NCI-H2081 treated with DMSO at 0.1 percent for 48 hours (cell line): ENCODE measurements at places on chromosomes 16 and 17.

- DNase-seq: no peak
These were observed 39.7 kb downstream of the ARHGAP17 start for GRCh38 chr16:24975428-24975889.

- DNase-seq: no peak
These were observed 200.6 kb downstream of the FTO start for GRCh38 chr16:53904533-53904932.

DNA sequence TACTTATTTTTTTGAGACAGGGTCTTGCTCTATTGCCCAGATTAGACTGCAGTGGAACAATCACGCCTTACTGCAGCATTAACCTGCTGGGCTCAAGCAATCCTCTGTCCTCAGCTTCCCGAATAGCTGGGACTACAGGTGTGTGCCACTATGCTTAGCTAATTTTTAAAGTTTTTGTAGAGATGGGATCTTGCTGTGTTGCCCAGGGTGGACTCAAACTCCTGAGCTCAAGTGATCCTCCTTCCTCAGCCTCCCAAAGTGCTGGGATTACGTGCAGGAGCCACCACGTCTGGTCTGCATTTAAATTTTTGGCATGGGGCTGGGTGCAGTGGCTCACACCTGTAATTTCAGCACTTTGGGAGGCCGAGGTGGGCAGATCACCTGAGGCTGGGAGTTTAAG lies 41.0 kb upstream of the INTS2 start:
- no peak for DNase-seq

DNA sequence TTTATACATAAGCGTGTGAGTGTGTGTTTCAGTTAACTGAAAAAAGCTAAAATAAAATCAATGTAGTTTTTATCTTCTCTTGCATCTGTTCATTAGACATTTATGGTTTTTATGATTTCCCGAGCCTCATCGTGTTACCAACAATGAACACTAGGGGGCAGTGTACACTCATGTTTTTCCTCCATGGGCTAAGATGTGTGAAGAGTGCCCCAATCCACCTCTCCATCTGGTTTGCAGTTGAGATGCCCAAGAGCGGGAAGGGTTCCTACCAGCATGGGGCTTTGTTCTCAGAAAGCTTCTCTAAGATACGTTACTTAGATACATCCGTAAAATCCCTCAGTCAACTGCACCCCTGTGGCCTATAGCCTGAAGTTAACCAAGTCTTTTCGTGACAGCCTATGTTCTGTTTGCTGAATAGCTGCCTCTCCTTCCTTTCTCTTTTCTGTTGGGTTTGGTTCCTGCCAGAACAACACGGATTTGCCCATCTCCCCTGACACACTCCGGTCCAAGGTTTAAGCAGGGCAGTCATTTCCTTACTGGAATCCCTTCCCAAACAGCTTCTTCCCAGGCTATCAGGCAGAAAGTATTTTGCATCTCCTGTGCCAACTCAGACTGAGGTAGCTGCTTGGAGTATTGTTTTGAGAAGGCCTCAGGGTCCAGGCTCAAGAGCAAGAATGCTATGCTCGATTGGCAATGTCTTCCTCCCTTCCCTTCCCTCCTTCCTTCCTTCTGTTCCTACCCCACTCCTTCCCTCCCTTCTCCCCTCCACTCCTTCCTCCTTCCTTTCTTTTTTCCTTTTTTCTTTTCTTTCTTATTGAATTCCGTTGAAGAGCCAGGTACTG lies 12.9 kb upstream of the ELAC2 start:
- DNase-seq: no peak

DNA sequence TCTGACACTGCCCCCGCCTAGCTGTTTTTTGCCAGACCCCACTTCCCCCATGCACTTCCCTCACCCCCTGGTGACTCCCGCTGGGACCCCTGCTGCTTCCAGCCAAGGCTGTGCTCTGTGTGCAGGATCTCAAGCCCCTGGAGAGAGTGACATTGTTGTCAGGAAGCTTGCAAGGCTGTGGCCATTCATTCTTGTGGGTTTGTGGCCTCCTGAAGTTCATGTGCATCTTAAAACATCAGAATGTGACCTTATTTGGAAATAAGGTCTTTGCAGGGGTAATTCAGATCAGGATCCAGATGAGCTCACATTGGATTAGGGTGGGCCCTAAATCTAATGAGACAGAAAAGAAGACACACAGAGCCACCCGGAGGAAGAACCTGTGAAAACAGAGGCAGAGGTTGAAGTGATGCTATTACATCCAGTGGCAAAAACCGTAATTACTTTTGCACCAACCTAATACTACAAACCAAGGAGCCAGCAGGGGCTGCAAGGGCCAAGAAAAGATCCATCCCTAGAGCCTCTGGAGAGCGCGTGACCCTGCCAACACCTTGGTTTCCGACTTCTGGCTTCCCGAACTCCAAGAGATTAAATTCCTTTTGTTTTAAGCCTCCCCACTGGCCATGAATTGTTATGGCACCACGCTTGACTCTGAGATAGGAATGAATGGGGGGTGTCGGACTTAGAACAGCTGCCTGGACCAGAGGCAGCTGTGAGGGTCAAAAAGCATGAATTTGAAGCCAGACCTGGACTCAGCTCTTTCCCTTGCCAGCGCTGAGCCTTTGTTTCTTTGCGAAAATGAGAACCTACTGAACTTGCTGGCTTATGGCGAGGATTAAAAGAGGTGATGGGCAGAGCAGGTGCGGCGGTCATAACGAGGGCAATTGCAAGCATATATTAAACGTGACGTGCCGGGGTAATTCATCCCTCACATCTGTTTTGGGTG lies 75.5 kb downstream of the BMERB1 start:
- DNase-seq: no peak

- no peak for DNase-seq
These were observed 13.8 kb upstream of the WFIKKN1 start for GRCh38 chr16:616733-617586.

DNA sequence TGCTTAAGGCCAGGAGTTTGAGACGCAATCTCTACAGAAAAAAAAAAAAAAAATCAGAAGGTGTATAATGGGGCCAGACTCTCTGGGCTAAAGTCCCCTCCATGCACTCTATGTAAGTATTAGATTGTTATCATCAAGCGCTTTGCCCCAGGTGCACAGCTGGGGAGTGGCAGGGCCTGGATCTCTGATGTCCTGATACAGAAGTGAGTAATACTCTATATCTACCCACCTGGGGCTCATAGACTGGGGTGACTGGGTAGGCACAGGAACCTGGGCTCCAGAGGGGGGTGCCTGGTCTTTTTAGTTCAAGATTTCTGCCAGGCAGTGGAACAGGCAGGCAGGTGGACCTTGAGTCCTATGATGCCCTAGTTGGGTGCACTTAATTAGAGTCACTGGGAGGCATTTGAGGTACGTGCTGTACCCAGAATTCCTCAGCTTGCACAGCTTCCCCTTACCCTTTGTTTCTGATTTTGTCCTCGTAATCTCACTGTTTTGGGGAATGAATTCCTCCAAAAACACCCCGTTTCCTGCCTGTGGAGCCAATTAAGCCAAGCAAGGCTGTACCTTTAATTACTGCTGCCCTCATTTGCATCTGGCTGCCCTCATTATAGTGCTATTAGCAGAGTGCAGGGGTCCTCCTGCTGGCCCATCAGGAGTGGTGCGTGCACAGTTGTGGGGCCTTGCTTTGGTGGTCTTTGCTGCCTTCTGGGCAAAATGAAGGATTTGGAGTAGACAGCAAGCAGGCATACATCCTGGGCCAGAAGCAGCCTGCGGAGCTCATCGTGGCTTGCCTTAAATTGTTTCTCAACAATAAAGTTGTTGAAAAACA lies 239.0 kb downstream of the SNX29 start:
- no peak for DNase-seq

GRCh38 chr17:75241502-75241901 lies 19.9 kb downstream of the GGA3 start:
- no peak for DNase-seq

- no peak for DNase-seq
These were observed 66.9 kb downstream of the ABR start for GRCh38 chr17:1112875-1113274.

- DNase-seq: no peak
These were observed 6.1 kb upstream of the MEFV start for GRCh38 chr16:3262517-3262916.

DNA sequence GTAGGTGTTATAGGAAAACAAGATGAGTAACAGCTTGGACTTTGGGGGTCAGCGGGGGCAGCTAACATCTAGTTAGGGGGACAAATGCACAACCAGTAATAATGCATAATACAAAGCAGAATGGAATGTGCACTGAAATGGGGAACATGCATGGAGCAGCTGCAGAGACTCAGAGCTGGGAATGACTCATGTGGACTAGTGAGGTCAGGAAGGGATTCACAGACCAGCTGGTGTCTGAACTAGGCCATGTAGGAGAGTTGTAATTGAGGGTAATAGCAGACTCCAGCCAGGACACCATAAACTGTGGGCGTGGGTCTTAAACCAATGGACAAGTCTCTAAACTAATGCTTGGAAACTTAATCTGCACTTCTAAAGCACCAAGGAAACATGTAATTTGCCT lies 176.8 kb upstream of the ASIC2 start:
- DNase-seq: no peak

DNA sequence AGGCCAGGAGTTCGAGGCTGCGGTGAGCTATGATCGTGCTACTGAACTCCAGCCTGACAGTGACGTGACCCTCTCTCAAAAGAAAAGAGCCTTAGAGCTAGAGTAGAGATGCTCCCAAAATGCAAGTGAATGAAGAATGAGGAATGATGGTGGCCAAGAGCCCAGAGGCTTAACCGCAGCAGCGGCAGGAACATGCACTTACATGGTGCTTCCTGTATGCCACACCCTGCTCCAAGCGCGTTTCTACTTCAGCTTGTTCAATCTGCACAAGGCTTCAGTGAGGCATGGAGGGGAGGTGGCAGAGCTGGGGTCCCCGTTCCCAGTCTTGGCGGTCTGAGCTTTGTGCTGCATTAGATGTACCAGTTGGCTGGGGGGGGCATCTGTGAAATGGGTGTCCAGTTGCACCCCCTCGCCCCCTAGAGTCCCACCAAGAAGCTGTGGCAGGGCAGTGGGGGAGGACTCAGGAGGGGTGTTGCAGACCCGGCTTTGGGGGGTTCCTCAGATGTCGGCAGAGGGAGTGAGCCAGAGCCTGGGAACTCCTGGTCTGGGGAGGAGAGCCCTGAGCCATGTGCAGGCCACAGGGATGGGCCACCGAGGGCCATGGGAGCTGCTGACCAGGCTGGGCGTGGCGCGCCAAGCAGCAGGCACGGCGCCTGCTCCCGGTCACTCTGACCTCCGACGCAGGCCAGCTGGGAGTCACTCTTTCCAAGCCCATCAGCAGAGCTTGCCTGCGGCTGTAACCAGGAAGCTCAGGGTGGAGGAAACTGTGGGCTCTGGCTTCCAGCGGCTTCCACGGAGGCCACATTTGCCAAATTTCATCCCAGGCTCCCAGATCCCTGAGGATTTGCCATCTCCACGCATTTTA lies 260.1 kb downstream of the PARN start:
- no peak for DNase-seq

GRCh38 chr16:31367853-31368252 lies 12.9 kb downstream of the ITGAX start:
- DNase-seq: no peak

DNA sequence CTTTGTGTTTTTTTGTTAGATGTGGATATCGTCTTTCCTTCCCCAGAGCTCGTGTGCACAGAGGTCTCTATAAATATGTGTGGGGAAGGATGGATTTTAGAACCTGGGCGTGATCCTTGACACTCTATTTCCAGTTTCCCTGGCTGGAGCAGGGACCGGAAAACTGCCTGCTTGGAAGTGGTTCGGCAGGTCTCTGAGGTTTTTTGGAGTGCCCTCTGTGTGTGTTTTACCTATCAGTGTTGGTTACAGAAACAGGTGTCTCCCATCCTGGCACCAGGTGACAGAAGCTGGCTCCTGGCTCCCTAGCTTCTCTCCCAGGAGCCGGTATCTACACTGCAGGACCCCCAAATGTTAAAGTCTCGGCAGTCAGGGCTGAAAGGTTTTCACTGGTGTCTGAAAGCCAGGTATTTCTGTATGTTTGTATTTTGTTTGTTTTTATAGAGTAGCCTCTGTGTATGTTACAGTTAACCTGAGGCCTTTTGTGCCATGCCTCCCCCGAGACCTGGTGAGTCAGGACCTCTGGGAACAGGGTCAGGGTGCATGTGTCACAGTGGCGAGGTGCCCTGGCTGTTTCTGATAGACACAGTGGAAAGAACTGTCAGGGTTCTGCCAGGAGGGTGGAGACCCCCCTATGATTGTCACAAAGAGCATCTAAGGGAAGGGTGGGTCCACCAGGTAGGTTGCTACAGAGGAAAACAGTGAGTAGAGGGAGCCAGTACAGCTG lies 31.3 kb downstream of the ZC3H18 start:
- DNase-seq: no peak

GRCh38 chr17:64281962-64282752 lies 19.1 kb upstream of the TEX2 start:
- no peak for DNase-seq

GRCh38 chr16:64736857-64737256 lies 385.0 kb downstream of the CDH11 start:
- DNase-seq: no peak

GRCh38 chr17:45221081-45222013 lies at the start of gene FMNL1:
Gene FMNL1 (plus strand): TSS chr17:45221885. CDS start chr17:45222125, 240 bp downstream.
- no peak for DNase-seq

DNA sequence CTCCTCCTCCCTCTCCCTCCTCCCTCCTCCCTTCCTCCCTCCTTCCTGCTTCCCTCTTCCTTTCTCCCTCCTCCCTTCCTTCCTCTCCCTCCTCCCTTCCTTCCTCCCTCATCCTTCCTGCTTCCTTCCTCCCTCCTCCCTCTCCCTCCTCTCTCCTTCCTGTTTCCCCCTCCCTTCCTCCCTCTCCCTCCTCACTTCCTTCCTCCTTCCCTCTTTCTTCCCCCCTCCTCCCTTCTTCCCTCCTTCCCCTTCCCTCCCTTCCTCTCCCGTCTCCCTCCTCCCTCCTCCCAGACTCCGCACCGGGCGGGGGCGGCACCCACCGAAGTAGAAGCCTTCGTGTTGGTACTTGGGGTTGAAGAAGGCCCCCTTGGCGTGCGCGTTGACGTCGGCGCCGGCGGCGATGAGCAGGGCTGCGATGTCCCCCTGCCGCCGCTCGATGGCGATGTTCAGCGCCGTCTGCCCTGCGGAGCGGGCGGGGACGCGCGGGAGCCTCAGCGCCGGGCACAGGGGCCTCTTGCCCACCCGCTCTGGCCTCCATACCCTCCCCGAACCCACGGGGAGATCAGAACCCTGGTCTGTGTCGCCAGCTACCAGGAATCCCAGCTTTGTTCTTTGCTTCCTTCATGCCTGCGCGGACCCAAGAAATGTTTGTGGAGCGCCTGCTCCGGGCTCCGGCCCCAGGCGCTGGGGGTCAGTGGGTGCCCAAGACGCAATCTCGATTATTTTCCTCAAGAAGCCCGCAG lies 22.2 kb downstream of the TRPV3 start:
- no peak for DNase-seq

DNA sequence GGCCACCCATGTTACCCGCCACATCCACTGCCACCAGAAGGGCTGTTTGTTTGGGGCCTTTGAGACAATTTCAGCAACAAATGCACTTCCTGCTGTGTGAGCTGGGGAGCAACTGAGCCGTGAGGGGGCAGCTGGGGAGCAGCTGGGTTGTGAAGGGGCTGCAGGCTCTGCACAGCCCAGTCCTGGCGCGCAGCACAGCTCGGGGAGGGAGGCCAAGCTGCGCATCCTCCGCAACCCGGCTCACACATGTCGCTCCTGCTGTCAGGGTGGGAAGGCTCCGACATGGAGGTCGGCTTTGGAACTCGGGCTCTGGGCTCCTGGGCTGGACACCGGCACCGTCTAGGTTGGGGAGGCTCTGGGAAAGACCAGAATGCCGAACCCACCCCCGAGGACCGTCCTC lies 53.6 kb downstream of the CBFA2T3 start:
- no peak for DNase-seq

- DNase-seq: no peak
These were observed 75.4 kb downstream of the YPEL2 start for GRCh38 chr17:59406808-59407381.
